Occipital lobe (tissue), 3 donors: ENCODE measurements at places on chromosomes 3 and 15. TPM values are rescaled to one million over a fixed set of nuclear protein-coding genes. Genes with fewer than 3 reads are reported as not detected.

The IL16 gene
- 0.62 TPM for total RNA-seq

The SLC27A2 gene
- total RNA-seq = 1.4 TPM

The OXTR gene
- total RNA-seq = 0.94 TPM

The IQCH gene
- 2.8 TPM for total RNA-seq

The PLS1 gene
- total RNA-seq = 3.1 TPM

The TMEM108 gene
- total RNA-seq = 27.1 TPM

The MESP1 gene
- total RNA-seq = 1.6 TPM

The TUSC7 gene
- total RNA-seq = not detected
